Esophagus muscularis mucosa (tissue), 4 donors: ENCODE measurements at places on chromosomes 13 and 19. TPM values are rescaled to one million over a fixed set of nuclear protein-coding genes. Genes with fewer than 3 reads are reported as not detected.

- no peak for DNase-seq
These were observed 926.8 kb upstream of the MIR17HG start for GRCh38 chr13:90420683-90421082.

- no peak for DNase-seq
These were observed 37.9 kb upstream of the SEMA6B start for GRCh38 chr19:4597278-4597974.

- no peak for DNase-seq
These were observed at the start of gene CEACAM1 for GRCh38 chr19:42528354-42529247. TSS of gene CEACAM1 (minus strand) at chr19:42528481. CDS start at chr19:42528374, 107 bp downstream.

- no peak for DNase-seq
These were observed 104.3 kb upstream of the FRY start for GRCh38 chr13:31927219-31927653.

DNA sequence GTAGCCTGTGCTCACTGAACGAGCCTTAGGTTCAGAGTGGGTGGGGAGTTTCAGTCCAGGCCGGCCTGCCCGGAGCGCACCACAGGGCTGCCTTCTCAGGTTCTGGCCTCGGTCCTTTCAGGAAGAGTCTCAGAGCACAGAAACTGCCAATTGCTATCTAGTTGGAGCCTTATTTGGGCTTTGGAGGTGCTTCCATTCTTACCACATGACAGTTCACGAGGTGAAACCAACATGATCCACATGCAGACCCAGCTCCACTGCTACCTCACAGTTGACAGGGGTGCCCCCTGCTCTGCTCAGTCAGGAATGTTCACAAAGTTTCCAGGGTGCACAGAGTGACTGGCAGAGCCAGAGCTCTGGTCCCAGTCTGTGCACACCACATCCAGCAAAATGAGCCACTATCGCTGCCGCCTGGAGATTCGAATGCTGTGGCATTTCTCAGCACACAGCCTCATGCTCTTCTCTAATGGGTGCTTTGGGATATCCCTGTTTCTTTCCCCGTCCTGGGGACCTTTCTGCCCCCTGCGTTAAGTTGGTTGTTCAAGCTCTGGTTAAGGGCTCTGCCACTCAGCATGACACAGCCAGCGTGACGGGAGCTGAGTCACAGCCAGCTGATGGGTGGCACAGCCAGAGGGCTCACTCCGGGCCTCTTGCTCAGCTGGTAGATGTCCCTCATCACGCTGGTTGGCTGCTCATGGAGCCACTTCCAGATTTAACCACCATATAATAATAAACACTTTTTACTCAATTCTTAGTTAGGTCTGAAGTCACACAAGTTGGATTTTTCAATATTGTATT is 7.5 kb upstream of the SACS start:
- no peak for DNase-seq

- no peak for DNase-seq
These were observed at the start of gene STRN4 for GRCh38 chr19:46746281-46747057. TSS of gene STRN4 (minus strand) at chr19:46746450. CDS start at chr19:46746430, 20 bp downstream.

- no peak for DNase-seq
These were observed 23.5 kb upstream of the MIER2 start for GRCh38 chr19:367963-368629.

- no peak for DNase-seq
These were observed 26.7 kb downstream of the LATS2 start for GRCh38 chr13:21034603-21035191.

DNA sequence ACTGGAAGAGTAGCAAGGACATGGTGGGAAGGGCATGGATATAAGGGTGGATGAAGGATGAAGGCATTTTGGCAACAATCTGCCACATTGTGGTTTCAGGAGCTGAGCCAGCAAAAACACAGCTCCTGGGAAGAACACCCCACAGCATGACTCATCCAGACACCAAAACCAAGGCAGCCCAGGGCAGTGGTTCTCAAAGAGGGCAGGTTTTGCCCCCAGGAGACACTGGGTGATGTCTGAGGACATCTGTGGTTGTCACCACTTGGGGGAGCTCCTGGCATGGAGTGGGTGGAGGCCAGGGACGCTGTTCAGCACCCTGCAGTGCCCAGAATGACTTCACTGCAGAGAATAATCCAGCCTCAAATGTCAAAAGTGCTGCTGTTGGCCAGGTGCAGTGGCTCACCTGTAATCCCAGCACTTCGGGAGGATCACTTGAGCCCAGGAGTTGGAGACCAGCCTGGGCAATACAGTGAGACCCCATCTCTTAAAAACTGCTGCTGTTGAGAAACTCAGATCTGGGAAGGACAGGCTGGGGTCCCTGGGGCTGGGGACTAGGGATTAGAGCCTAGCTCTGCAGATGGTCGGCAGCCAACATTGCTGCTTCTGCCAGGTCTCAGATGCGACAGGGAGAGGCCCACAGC is 16.1 kb downstream of the ZFR2 start:
- no peak for DNase-seq

GRCh38 chr13:43848001-43848649 is 31.4 kb downstream of the CCDC122 start:
- no peak for DNase-seq

DNA sequence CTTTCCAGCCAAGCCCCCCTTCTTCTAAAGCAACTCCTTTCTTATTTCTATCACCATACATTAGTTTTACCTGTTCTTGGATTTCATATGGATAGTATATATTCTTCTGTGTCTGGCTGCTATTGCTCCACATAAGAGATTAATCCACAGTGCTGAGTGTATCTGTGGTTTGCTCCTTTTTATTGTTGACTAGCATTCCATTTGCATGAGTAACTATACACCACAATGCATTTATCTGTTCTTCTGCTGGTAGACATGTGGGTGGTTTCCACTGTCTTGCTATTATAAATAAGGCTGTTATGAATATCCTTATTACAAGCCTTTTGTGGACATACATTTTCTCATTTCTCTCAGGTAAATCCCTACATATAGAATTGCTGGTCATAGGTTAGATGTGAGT is 138.2 kb downstream of the SLC7A1 start:
- no peak for DNase-seq

Gene ZNF20
- 3.2 TPM for total RNA-seq

Gene LILRA5
- total RNA-seq: 3.7 TPM

Gene SLITRK5
- total RNA-seq: 0.42 TPM

Gene CBARP
- 1.0 TPM for total RNA-seq

Gene CYP2A7
- total RNA-seq: not detected

Gene C19orf73
- 2.4 TPM for total RNA-seq

Gene EFNA2
- not detected for total RNA-seq

Gene ZNF836
- total RNA-seq: 12.2 TPM

Gene PSG3
- total RNA-seq: not detected

Gene KCNRG
- total RNA-seq: 3.0 TPM

Gene CGB3
- total RNA-seq: not detected

Gene MPHOSPH8
- total RNA-seq: 39.9 TPM
